ENCODE measurements at places on chromosomes 1 and 21.

GRCh38 chr1:47514229-47514628 is 76.4 kb downstream of the FOXD2 start:
- DNase-seq, result no peak

GRCh38 chr1:115765091-115765490 is 3.4 kb downstream of the CASQ2 start:
- DNase-seq, result no peak

- DNase-seq, result no peak
These were observed 16.1 kb downstream of the NOC2L start for GRCh38 chr1:942864-943533.

- DNase-seq, result no peak
These were observed 6.8 kb downstream of the RPE65 start for GRCh38 chr1:68442822-68443556.

DNA sequence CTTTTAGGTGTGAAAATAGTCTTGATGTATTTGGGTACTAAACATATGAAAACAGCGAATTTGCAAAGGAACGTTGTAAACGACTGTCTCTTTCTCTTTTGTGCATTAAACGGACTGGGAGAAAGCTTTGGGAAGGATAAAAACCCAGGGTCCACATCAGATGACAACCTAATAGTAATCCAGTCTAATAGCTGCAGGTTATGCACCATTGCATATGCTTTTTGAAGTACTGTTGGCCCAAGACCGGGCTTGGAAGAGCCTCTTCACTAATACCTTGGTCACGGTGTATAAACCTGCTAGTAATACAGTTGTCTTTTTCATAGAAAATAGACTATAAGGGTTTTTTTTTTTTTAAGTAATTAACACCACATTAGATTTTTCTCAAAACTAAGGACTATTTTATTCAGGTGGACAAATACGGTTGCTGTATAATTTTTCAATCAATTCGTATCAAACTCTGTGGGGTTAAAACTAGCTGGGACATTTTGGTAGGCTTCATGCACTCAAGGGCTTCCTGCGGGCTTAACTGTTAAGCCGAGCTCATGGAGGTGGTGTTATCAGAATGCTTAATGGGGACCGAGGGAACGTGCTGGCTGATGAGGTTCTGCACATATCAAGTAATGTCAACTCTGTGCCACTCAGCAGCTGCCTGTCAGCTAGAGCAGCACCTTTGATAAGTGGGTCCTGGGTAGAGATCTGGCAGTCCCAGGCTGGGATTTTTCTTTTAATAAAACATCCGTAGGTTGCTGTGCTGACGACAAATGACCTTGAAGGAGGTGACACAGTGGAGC is 2.1 kb downstream of the RYR2 start:
- DNase-seq, result no peak

GRCh38 chr1:40313958-40314720 is 2.9 kb downstream of the COL9A2 start:
- no peak for DNase-seq

DNA sequence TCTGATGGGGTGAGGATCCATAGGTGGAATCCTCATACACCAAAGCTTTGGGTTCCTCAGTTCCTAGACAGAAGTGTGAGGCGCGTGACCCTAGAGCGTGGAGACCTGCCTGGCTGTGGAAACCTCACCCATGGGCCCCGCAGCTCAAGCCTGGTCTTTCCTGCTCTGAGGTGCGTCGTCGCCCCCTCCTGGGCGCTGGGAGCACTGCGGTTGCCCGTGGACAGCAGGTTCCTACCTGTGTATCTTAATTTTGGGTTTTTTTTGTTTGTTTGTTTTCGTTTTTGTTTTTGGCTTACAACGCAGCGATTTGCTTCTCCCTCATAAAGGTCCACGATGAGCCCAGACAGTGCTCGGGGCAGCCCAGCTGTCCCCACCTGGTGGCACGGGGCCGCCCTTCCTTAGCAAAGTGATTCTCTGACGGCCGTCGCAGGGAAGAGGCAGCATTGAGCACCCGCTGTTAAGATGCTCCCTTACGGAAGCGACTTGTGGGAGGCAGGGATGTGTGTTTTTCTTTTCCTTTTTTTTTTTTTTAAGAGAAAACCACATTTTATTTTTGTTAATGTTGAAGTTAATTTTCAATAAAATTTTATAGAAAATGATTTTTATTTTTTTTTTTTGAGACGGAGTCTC is 36.5 kb upstream of the TRAPPC10 start:
- DNase-seq, result peak; percentile 77

GRCh38 chr1:202160377-202160940 is at the start of gene PTPN7:
TSS of gene PTPN7 (minus strand) at chr1:202160602. CDS start at chr1:202159402, 1,200 bp downstream.
- DNase-seq, result peak; percentile 73

- no peak for DNase-seq
These were observed 32.9 kb upstream of the COL6A1 start for GRCh38 chr21:45948576-45949141.

- no peak for DNase-seq
These were observed 70.4 kb upstream of the SCAF4 start for GRCh38 chr21:31802331-31802730.

DNA sequence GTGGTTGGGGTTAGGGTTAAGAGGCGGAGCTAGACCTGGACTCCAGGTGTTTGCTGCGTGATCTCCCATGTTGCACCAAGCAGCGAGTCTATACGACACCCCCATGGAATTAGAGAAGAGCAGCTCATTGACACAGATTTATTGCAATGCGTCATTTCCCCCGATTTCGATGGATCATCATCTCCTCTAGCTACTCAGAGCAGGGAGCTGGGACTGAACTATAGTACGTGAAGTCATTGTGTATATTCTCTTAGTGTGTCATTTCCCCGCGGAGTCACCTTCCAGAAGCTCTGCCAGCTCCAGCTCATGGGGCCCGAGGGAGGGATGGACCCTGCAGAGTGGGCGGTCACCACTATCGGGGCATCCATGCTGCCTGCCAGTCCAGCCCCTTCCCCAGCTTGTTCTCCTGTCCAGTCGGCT is 7.5 kb upstream of the C2CD2 start:
- no peak for DNase-seq

- DNase-seq, result no peak
These were observed 617 bp upstream of the ADGRL2 start for GRCh38 chr1:81799939-81800694.

DNA sequence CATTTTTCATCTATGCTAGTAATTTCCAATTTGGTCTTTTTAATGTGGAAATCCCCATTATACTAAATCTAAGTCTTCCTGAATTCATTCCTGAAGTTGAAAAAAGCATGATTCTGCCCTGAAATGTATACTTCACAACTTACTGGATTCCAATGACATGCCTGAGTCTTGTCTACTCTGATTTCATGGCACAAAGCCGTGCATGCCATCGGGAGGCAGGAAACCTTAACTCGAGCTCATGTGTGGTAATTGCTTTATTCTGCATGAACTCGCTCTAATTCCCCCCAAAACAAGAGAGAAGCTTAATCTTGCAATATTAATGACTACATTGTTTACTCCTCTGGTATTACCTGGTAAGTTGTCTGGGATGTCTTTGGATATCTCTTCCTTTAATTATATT is 39.6 kb upstream of the PBX1 start:
- no peak for DNase-seq

GRCh38 chr1:156108057-156108456 is 6.5 kb upstream of the LMNA start:
- no peak for DNase-seq

DNA sequence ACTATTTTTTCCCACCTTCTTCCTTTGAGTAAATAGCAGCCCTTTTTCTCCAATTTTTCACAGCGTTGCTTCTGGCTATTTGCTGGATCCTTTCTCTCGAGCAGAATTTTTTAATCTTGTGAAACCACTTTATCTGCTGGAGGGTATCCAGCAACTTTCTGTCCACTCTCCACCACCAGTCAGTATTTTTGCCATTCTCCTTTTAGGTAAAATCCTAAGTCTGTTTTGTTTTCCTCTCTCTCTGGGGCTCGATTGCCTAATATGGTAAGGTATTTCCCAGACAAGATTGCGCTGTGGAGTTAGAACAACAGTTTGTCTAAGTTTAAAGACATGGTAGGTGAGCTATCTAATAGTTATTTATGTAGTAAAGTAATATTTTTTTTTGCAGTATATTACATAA is 156.9 kb downstream of the PPP1R12B start:
- DNase-seq, result no peak

DNA sequence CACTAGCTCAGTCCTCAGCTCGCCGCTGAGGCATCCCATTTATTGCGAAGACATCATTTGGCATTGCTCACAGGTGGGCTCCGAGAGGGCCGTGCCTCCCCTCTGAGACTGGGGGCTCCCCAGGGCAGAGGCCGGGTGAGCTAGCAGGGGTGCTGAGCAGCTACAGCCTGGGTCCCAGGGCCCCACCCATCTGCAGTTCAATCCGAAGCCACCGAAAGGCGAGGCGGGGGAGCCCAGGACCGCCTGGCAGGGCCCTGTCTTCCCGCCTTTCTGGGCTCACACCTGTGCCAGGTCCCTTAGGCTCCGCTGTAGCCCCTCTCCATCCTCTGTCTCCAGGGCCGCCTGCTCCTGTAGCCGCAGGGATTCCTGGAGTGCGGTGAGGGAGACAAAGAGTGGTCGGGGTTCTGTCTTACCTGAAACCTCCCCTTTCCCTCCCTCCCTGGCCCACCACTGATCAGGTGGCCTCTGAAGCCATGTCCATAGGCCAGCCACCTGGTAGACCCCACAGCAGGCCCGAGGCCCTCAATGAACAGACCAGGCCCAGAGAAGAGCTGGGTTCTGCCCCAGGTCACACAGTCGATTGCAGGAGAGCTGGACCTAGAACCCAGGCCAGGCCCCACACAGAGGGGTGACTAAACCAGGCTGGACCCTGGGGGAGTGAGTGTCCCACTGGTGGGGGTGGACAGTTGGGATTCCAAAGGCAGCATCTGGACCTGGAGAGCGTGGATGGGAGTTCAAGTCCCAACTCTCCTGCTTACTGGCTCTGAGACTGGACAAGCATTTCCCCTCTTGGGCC is 18.1 kb upstream of the NBPF1 start:
- DNase-seq, result no peak

GRCh38 chr1:216183454-216183853 is 239.8 kb downstream of the USH2A start:
- no peak for DNase-seq

- no peak for DNase-seq
These were observed 80.1 kb downstream of the DISP3 start for GRCh38 chr1:11558871-11559590.

DNA sequence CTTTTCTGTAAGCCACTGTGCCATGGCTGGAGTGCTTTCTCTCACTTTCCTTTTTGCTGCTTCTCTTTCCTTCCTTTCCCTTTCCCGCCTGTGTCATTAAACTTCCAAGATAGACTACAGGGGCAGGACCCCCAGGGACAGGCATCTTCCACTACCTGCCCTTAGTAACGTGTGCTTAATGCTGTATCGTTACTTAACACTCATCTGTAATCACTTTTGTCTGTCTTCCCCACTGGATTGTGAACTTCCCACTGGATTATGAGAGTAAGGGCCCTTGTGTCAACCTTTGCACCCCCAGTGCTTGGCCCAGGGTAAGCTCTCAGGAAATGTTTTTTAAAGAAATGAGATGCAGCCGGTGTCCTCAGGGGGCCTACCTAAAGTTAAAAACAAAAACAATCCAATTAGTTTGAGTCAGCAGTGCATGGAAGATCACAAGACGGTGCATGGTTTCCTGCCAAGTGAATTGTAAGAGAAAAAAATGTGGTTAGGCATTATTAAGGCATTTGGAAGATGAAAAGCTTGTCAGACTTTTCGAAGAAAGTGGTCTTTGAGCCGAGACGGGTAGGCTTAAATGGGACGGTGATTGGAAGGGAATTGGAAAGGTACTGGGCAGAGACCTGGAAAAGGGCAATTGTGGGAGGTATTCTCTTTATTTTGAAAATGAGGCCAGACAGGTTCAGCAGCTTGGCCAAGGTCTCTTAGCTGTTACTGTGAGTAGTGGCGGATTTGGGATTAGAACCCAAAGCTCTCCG is 958 bp downstream of the LYPLAL1 start:
- DNase-seq, result peak; percentile 43

GRCh38 chr1:168561989-168562388 is 14.4 kb upstream of the XCL1 start:
- no peak for DNase-seq

DNA sequence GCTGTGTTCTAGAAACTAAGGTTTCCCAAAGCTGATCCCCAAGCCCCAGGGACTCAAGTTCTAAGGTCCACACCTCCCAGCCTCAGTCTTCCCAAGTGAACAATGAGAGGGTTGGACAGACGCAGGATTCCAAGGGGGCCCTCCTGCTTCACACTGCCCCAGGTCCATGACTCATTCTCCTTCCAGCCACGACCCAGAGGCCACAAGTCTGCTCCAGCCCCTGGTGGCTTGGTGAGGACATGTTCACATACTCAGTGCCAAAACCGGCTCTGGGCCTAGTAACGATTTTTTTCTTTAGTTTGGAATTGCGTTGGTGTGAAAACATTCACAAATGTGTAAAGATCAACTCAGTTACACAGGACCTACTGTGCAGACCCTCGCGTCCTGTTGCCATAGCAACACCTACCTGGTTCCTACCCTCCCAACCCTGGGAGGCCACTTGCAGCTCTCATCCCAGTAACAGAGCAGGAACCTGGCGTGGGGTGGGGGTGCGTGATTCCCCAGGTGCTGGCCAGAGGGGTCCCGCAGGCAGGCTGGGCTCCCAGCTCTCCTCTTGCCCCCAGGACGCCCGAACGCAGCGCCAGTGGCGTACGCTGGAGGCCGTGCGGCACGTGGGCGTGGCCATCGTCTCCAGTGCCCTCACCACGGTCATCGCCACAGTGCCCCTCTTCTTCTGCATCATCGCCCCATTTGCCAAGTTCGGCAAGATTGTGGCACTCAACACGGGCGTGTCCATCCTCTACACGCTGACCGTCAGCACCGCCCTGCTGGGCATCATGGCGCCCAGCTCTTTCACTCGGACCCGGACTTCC is 57.0 kb downstream of the DISP3 start:
- no peak for DNase-seq

- no peak for DNase-seq
These were observed 4.5 kb upstream of the PDZK1IP1 start for GRCh38 chr1:47194311-47194710.

GRCh38 chr1:166167572-166167925 is 748 bp upstream of the FAM78B start:
- DNase-seq, result no peak

DNA sequence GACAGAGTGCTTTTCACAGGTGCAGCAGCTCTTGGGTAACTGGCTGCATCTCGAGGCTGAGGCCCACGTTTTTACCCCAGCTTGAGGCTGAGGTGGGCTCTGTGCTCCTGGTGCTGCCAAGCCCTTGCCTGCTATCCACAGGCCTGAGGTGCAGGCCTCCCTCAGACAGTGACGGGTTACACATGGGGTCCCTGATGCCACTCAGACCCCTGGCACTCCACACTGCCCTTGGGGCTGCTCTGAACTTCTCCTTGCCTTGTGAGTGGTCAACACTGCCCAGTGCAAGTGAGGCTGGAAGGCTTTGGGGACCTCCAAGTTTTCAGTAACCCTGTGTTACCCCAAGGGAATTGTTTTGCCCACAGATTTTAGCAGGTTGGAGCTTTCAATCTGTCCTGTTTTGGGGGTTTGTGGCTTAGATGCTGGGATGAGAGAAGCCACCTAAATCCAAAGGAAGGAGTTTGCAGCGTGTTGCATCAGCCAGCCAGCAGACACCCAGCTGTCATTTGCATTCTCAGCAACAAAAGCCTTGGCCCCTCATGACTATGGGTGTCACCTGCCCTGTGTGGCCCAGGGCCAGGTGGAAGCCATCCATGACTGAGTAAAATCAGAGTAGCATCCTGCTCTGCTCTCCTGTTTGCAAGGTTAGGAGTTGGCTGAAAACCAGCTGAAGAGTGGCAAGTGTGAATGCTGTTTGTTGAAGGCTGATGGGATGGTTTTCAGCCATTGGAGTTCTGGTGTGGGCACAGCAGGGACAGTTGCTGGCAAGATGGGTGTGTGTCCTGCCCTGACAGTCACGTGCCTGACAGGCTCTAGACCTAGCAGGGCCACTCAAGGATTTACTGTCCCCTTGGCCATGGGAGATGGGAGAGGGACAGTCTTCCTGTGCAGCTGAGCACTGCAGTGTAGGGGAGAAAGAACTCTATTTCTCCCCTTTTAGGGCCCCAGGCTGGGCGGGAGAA is 3.2 kb downstream of the RNF187 start:
- DNase-seq, result no peak

Measured in CD4-positive, alpha-beta memory T cell (primary cell).